ENCODE measurements at places on chromosomes 13 and 19.

DNA sequence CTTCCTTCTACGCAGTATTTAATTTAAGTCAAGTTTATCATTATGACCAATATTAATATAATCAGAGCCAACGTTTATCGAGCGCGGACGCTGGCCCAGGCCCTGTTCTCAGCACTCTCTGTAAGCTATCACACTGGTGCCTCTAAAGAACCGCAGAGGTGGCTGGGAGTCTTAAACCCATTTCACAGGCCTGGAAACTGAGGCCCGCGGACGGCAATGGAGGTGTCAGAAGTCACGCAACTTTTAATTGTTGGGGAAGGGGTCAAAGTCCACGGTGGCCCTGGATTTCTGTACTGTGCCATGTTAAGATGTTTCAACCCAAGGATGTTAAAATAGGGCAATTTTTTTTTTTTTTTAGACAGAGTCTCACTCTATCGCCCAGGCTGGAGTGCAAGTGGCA lies 8.8 kb downstream of the PTPRS start:
- DNase-seq = no peak

- no peak for DNase-seq
Observed at GRCh38 chr13:32811297-32811800, 204.9 kb upstream of the KL start.

- DNase-seq = peak; percentile 28
Observed at GRCh38 chr13:25179832-25180774, 8.0 kb upstream of the AMER2 start.

DNA sequence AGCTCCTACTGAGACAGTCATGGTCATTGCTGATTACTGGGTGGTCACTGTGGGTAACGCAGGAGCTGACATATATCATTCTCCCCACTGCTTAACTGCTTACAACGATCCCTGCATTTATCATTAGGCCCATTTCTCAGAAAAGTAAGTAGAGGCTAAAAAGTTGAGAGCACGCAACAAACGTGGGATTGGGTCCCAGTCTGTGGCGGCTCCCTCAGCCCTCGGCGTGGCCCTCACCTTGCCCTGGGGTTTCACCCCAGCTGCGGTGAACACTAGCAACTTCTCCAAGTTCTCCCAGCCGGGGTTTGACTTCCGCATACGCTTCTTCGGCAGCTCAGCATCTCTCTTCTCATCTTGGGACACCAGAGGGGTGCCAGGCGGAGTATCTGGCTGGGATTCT lies 2.5 kb downstream of the PNKP start:
- no peak for DNase-seq

DNA sequence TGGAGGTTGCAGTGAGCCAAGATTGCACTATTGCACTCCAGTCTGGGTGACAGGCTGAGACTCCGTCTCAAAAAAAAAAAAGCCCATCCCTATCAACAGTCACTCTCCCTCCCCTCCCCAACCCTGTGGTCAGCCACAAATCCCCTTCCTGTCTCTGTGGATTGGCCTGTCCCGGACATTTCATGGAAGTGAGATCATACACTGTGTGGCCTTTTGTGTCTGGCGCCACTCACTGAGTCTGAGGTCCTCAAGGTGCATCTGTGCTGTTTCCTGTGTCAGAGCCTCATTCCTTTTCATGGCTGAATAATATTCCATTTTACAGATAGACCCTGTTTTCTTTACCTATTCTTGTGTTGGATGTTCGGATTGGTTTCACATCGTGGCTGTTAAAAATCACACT lies 149.5 kb downstream of the PTPRS start:
- DNase-seq = peak; percentile 41

GRCh38 chr13:60627071-60627686 lies 230.2 kb downstream of the TDRD3 start:
- peak; percentile 76 for DNase-seq

GRCh38 chr13:112657850-112658445 lies 31.9 kb upstream of the ATP11A start:
- DNase-seq = peak; percentile 85

- no peak for DNase-seq
Observed at GRCh38 chr13:100356889-100357288, 231.7 kb downstream of the GGACT start.

DNA sequence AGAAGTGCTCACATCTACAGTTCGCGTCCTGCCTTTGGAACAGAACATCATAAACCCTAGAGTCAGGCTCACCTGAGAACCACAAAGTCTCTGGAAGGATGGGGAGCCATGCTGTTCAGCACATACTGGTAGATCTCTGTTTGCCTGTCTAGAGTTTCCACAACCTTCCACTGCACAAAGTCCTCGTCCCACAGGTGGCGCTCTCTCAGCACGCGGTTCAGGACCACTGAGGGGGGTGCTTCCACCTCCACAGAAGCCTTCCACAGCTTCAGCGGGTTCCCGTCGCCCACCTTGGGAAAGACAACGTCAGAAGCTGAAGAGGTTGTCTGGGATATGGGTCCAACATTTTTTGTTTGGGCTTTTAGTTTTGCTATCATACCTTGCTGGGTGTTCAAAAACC lies 93.6 kb downstream of the KL start:
- no peak for DNase-seq

- peak; percentile 44 for DNase-seq
Observed at GRCh38 chr13:28299916-28300315, 161.6 kb downstream of the PAN3 start.

DNA sequence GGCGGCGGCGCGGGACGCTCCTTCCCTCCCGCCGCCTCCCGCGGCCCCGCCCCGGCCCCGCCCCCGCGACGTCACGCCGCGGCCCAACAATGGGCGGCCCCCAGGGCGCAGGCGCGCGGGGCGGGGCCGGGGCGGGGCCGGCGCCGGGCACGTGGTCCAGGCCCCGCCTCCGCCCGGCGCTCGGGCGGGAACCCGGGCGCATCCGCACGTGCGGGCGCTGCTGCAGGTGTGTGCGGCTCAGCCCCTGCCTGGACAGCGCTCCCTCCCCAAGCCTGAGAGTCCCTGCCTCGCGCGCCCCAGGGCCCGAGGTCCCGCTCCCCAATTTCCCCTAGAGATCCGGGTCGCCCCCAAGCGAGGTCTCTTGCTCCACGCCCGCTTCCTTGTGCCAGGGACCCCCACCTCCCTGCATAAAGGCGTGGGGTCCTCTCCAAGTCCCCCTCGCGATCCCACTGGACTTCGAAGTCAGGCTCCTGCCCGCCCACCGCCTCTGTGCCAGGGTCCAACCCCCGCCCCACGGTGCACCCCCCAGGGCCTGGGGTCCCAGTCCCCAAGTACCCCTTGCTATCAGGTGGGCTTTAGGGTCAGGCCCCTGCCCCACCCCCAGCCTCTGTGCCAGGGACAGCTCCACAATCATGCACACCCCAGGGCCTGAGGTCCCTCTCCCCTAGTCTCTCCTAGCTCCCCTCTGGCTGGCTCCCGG lies at the start of gene MEX3D:
Gene MEX3D, minus strand, starts transcription at position 6 of the 700 bp plus-strand sequence. CDS start 267 bp downstream, outside the sequence.
- DNase-seq = peak; percentile 94

GRCh38 chr13:26541678-26542568 lies 15.6 kb upstream of the WASF3 start:
- DNase-seq = no peak

DNA sequence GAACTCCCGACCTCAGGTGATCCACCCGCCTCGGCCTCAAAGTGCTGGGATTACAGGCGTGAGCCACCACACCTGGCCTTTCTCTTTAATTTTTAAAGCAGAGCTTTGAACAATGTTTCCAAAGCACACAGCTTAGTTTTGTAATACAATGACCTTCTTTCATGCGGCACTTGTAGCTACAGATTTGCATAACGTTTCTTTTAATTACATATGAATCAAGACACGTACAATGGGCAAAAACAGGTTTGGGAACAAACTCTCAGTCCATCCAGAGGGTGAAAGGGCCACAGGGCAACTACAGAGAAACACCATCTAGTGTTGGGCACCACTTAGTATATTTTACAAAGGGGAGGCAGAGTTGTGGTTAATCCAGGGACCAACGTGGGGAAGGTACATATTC lies 19.0 kb upstream of the S1PR4 start:
- DNase-seq = no peak

DNA sequence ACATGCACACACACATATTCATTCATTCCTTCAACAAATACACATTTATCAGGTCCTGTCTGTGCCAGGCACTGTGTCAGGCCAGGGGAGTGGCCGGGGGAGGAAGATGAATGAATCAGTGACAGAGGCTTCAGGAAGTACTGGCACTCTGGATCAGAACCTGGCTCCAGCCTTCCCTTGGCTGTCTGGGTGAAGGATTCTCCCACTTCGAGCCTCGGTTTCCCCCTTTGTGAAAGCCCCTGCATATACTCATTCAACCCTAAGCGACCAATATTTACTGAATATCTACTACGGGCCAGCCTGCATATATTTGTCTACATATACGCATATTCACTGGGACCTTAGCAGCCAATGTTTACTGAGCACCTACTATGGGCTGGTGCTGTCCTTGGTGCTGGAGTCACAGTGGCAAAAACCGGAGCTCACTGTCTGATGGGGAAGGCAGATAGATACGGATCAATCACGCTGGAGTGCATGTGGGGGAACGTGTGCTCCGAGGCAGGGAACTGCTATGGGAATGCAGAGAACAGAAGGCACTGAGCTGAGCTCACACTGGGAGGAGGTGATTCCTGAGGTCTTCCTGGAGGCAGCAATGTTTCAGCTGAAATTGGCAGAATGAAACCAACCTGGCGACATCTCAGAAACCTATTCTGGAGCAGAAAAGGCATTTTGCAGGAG lies 636 bp upstream of the ZNF579 start:
- peak; percentile 16 for DNase-seq

- no peak for DNase-seq
Observed at GRCh38 chr13:52164989-52165388, 5.6 kb upstream of the NEK3 start.

- no peak for DNase-seq
Observed at GRCh38 chr19:10220695-10221094, 10.4 kb downstream of the S1PR2 start.
